ENCODE measurements at places on chromosomes 2 and 18.

- DNase-seq: no peak
These were observed 29.9 kb upstream of the PDIA6 start for GRCh38 chr2:10842506-10842905.

GRCh38 chr2:228516019-228516418 lies 334.5 kb upstream of the SPHKAP start:
- DNase-seq: peak; percentile 5

GRCh38 chr2:127859712-127860085 lies 1.7 kb upstream of the POLR2D start:
- DNase-seq: no peak

DNA sequence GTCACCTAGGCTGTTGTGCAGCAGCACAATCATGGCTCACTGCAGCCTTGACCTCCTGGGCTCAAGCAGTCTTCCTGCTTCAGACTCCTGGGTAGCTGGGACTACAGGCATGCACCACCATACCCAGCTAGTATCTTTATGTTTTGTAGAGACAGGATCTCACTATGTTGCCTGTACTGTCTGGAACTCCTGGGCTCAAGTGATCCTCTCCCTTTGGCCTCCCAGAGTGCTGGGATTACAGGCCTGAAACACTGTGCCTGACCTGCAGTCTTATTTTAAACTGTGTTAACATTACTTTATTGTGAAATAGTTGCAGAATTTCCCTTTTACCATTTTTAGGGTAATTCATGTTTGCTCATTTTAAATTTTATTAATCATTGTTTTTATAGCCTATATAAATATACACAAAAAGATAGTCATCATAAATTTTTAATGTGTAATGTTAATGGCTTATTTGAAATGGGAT lies 24.6 kb downstream of the EML4 start:
- no peak for DNase-seq

DNA sequence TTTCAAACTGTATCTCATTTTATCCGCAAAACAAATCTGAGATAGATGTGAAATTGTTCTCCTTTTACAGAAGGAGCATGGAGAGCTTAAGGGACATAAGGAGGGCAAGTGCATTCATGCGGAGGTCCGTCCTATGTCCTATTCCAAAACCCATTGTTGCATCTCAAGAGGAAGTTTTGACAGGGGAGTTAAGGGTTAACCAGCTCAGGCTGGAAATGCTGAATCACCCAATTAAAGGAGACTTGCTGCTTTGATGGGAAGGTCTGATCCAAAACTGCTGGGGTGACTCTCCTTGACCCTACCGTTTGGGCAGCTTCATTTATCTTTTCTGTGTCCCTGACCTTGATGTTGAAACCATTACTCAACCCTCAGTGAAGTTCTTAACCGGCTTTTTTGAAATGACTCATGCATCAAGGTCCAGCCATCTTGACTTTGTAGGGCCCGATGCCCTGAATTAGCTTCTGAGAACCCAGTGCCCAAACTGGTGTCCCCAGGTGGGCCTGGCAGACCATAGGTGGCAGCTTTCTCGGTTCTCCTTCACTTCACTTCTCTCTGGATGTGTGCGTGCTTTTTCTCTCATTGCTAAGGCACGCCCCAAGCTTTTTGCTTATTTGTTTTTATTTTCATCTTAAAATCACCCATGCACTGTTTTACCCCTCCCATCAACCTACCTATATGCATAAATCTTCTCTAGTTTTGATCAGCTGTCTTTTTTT lies 15.9 kb upstream of the TXNDC2 start:
- no peak for DNase-seq

DNA sequence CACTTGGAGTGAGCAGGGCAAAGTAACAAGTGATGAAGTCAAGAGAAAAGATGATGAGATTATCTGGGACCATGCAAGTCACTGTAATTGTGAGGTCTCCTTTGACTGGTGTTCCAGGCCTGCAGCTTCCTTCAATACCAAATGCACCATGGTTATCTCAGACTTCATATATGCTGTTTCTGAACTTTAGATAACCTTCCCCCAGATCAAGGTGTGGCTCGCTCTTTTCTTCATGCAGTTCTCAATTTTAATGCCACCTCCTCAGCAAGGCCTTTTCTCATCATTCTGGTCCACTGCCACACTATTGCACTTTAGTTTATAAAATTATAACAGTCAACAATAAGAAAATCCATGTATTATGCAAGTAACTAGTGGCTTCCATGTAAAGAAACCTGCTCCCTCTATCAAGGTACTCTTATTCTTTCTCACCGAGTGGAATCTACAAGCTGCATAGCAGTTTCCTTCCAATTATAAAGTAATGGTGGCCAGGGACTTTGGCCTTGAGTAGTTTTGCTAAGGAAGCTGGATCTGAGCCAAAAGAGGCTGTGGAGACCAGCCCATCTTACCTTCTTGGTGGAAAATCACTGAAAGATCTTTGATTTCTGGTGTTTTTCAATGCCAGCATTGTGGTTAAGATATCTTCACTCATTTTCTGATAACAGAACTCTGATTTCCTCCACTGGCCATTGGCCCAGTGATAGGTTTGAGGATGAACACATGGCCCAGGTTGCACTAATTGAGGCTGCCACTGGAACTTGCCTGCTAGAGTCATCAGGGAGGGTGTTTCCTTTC lies 113.6 kb downstream of the KCNE4 start:
- DNase-seq: no peak

- DNase-seq: no peak
These were observed 25.8 kb downstream of the CASP10 start for GRCh38 chr2:201208563-201209252.

DNA sequence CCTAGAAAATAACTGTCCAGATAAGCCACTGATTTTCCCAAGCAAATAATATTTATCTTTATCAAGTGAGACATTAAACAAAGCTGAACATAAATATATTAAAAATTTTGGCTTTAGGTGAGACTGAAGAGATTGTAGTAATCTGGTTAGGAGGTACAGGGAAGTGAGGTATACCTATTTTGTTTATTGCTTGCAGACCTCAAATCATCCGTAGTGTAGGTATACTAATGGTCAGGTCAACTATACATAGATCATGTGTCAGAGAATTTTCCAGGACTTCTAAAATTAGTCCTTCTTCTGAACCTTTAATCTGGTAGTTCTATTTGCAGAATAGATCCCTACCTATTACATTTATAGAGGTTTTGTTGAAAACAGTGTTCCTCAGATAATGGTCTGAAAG lies 41.5 kb downstream of the SP140 start:
- no peak for DNase-seq

DNA sequence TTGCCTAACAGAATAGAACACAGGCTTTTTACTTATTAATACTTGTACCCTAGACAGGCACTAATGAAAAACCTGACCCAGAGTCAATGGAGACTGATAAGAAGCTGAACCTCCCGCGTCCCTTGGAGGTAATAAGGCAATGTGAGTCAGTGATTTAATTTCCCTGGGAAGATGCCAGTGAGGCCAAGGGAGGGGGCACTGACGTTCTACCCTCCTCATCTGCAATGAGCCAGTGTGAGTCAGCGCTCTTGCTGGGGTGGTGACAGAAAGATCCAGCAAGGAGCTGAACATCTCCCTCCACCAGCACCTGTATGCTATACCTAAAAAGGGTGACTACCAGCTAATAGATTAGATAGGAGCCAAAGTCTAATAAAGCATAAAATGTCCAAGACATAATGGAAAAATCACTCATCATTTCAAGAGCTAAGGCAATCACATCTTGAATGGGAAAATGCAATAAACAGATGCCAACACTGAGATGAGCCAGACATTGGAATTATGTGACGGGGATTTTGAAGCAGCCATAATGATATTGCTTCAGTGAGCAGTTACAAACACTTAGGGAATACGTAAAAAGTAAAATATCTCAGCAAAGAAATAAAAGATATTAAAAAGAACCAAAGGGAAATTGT lies 116.9 kb downstream of the TPGS2 start:
- DNase-seq: no peak

GRCh38 chr2:38515155-38516074 lies 87.3 kb downstream of the HNRNPLL start:
- DNase-seq: no peak

DNA sequence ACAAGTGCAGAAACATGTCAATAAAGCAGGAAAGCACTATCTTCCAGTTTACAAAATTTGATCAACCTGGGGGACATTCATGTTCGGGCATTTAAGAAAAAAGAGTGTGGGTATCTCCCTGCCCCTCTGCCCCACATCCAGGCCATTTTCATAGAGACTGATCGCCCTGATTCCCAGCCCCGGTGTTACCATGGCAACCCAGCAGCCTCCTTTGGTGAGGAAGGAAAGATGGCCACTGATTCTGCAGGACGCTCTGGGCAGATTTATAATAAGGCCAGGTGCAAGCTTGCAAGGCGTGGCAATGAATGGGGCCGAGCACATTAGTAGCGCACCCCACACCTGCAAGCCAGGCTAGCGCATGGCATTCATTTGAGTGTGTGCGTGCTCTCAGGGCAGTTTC lies 36.7 kb upstream of the ARL4C start:
- DNase-seq: peak; percentile 55

GRCh38 chr2:9753276-9753600 lies 90.0 kb upstream of the TAF1B start:
- DNase-seq: no peak

DNA sequence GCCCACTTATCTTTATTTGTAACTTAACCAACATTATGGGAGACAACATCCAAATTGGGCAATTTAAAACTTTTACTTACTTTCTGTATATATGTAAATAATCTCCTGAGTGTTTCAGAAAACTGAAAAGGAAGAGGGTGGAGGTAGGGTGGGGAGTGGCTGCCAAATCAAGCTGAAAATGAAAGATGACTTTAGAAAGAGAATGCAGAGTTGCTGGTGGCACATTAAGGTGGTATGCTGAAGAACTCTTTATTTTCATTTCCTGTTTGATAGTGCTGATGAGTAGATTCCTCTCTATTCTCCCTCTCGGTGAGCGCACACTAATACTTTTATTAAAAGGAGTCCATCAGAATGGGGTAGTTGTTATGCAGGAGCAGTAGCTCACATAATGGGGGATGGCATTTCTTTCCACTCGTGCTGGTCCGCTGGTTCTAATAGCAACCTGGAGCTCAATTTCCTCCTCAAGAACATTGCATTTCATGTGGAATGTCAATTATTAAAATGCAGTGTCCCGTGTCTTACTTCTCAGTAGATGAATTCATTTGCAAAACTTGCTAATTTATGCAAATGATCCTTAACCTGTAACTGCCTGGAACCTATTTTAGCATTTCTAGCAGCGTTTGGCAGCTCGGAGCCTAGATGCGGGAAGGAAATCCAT lies 466.9 kb upstream of the HNRNPA3 start:
- no peak for DNase-seq

- peak; percentile 85 for DNase-seq
These were observed 4.3 kb downstream of the IGFBP5 start for GRCh38 chr2:216690853-216691741.

- no peak for DNase-seq
These were observed 695.3 kb downstream of the SATB2 start for GRCh38 chr2:198762441-198762840.

GRCh38 chr18:11850821-11851145 lies 430 bp upstream of the CHMP1B start:
- no peak for DNase-seq
